ENCODE measurements at places on chromosomes 2 and 18.

DNA sequence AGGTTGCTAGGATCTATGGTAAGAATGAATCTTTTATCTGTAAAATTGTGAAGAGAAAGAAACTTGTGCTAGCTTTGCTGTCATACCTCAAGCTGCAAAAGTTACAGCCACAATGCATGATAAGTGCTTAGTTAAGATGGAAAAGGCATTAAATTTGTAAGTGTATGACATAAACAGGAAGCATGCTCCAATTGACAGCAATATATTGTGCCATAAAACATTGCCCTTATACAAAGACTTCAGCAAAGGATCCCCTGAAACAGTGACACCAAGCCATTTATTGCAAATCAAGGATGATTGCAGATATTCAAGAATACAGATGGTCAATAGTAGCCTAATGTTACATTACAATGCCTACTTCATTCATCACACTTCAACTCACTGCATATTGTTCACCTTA, 283.1 kb downstream of the CPS1 start:
- no peak for DNase-seq

DNA sequence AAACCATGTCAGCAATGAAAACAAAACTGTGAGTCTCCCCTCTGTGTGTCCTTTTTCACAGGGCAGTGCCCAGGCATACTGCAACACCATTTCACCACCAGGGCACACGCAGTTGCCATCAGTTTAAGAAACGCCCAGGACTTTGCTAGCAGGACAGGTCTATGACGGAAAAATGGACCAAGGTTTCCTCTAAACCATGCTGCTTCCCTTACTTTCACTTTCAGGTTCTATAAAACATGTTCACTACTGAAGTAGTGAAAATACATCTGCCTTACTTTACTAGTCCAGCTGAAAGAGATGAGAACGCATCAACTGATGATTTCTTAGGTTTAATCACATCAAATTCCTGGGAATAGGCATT, 110.5 kb downstream of the TCF4 start:
- DNase-seq: no peak

- no peak for DNase-seq
These were observed 61.0 kb downstream of the TMEM163 start for GRCh38 chr2:134657650-134658250.

GRCh38 chr2:37061013-37061711, 23.0 kb downstream of the HEATR5B start:
- DNase-seq: no peak

DNA sequence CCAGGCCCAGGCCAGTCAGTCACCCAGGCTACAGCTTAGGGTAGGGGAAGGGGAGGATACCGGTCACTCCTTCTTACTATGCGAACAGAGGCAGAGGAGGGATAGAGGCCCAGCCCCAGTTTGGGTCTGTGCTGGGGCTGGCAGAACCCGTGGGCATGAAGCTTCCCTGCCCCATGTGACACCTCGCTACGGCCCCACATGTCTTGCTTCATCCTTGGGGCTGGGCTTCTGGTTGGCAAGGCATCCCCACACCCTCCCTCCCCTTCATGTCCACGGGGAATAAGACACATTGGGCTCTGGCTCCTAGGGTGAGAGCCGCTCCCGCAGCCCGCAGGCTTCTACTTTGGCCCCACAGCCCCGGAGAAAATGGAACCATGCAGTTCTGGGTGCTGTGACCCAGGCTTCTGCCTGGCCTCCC, 32.4 kb downstream of the HS1BP3 start:
- no peak for DNase-seq

DNA sequence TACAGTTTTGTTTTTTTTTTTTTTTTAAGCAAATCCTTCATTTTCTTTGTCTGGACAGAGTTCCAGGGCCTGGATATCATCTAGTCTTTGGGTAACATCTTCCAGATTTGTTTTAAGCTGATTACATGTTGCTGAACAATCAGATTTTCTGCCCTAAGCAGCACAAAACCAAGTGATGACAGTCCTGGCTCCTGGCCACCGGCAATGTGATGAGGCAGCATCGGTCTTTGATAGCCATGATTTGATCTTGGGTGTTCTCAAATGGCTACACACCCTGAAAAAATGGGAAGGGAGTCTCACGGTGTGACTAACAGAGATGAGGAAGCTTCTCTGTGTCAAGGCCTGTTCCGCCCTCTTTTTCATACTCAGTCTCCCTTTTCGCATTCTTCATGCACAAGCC, 708.6 kb upstream of the ZEB2 start:
- no peak for DNase-seq

- DNase-seq: no peak
These were observed 23.7 kb upstream of the WIPF1 start for GRCh38 chr2:174621323-174621722.

Data from stimulated activated CD8-positive, alpha-beta memory T cell treated with anti-CD3 and anti-CD28 coated beads, Interleukin-7, amount 100 ng/mL, for 24 hours (primary cell).